ENCODE measurements at places on chromosomes 6 and 20. TPM values are rescaled to one million over a fixed set of nuclear protein-coding genes. Genes with fewer than 3 reads are reported as not detected.

The HLA-F gene
- total RNA-seq: 302 TPM

The BMP7 gene
- 0.05 TPM for total RNA-seq

The ANGPT4 gene
- not detected for total RNA-seq

The C6orf89 gene
- 36.0 TPM for total RNA-seq

The RAE1 gene
- 36.1 TPM for total RNA-seq

The ENPP4 gene
- 5.3 TPM for total RNA-seq

The ABHD16B gene
- total RNA-seq: not detected

The MYH7B gene
- total RNA-seq: 0.13 TPM

The IL20RA gene
- total RNA-seq: 0.08 TPM

Data from GM12878 (cell line).